ENCODE measurements at places on chromosomes 13 and 19.

DNA sequence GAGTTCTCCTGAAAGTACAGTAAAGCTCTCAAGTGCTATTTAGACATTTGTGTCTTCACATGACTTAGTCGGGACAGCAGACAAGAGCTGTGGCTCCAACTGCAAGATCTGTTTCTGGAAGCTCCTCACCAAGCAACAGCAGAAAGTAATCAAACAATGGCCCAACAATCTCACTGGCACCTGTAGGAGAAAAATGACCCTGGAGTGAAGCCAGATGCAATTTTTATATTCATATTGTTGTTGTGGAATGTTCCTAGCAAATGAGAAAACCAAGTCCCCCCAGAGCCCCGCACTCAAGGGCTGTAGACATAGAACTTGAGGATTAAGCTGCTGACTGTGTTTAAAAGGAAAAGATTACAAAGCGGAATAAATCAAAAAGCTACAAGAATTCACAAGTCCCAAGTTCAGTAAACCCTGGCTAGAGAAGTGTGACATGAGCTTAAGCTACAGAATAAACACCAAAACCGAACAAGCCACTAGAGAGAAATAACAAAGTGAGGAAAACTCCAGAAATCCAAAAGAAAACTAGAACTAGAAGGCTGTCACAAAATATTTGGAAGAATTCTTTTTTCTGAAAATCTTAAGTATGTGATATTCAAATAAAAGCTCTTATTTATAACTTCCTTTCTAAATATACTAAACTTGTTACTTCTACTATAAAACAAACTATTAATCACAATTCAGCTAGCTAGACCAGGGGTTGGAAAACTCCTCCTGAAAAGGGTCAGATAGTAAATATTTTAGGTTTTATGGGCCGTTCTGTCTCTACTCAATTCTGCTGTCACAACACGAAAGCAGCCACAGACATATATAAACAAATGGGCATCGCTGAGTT, 454.5 kb downstream of the SUCLA2 start:
- DNase-seq: no peak

- DNase-seq: peak; percentile 65
Measured at GRCh38 chr19:3184847-3185460, 776 bp upstream of the NCLN start.

- DNase-seq: no peak
Measured at GRCh38 chr13:23081220-23081619, 99.6 kb upstream of the SGCG start.

- no peak for DNase-seq
Measured at GRCh38 chr13:96216543-96216942, 126.6 kb downstream of the HS6ST3 start.

DNA sequence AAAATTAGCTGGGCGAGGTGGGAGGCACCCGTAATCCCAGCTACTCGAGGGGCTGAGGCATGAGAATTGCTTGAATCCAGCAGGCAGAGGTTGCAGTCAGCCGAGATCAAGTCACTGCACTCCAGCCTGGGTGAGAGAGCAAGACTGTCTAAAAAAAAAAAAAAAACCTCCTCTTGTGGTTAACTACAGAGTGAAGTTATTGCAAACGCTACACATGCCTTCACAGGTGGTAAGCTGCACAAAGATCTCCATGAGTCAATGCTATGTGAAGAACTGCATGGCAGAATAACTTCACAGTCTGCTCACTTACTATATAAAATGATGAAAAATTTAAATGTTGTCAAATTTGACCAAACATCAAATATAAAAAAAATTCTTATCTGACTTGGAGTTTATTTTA, 436.8 kb downstream of the FGF14 start:
- no peak for DNase-seq

DNA sequence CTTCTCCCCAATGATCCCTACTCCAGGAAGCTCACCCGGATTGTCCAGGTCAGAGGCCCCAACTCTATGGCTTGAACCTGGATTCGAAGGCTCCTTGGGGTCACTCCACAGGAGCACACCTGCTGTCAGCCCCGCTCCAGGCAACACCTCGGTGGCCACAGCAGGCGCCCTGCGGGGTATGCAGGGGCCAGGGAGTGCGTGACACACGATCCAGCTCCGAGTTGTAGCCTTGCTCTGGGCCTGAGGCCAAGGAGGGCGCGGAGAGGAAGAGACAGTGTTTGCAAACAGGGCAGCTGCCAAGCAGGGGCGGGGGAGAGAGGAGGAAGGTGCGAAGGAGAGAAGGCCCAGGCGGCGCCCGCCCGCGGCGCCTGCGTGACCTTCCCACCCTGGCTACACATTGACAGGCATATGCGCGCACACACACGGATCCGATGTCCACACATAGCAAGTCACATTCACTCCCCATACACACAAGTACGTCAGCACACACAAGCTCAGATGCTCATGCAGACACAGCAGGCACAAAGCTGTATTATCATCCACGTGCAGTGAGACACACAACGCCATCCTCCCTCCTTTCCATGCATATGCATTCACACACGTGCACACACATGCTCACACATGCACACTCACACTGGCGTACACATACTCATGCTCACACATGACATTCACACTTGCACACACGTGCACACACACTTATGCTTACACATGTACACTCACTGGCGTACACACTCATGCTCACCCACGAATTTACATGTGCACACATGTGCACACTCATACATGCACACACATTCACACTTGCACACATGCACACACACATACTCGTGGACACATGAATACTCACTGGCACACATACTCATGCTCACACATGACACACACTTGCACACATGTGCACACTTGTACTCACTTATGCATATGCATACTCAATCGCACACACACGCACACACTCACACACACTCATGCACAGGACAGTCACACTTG, 10.4 kb downstream of the SBK2 start:
- peak; percentile 48 for DNase-seq

GRCh38 chr19:43407416-43408005, 7.2 kb upstream of the TEX101 start:
- no peak for DNase-seq

DNA sequence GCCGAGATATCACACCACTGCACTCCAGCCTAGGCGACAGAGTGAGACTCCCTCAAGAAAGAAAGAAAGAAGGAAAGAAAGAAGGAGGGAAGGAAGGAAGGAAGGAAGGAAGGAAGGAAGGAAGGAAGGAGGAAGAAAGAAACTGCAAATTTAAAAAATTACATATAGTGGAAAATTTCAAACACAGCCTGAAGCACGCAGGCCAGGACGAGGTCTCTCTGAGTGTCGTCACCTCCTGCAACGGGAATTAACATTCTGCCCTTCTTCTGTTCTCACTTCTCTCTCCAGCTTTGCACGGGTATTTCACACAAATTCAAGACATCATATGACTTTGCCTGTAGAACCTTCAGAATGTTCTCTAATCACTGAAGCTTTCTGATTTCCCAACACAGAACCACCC, 108.2 kb downstream of the GNG7 start:
- DNase-seq: no peak

DNA sequence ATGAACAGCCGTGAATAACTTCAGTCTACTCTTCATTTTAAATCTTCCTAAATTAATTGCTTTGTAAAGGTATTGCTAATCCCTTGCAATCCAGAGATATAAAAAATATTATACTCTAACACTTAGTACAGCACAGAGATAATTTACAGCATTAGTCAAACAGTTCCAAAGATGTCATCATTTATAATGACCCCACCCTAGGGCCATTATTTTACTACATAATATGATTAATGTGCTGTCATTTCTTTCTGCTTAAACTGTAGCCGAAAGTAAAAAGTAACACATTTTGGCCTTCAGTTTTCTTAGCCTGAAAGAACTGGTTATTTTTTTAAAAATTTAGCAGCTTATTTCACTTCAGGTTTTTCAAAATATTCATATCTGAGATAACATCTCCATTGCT, 256.3 kb upstream of the RFC3 start:
- DNase-seq: no peak

GRCh38 chr13:114166381-114167131, 12.5 kb upstream of the CFAP97D2 start:
- no peak for DNase-seq
